ENCODE measurements at places on chromosomes 16 and 17.

- DNase-seq: no peak
Measured at GRCh38 chr16:31138621-31139578, 3.4 kb upstream of the PRSS8 start.

DNA sequence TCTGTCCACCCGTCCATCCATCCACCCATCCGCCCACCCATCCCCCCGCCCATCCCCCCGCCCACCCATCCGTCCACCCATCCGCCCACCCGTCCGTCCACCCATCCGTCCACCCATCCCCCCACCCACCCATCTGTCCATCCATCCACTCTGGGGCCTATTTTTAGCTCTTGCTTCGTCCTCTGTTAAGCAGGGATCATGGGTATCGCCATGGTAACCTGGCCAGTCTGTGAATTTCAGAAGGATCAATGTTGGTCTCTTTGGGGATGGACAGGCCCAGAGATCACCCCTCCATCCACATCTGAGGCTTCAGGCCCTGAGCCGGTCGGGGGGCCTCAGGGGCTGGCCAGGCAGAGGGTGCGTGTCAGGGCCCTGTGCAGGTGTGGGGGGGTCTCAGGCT is 15.2 kb upstream of the DPEP1 start:
- DNase-seq: no peak

DNA sequence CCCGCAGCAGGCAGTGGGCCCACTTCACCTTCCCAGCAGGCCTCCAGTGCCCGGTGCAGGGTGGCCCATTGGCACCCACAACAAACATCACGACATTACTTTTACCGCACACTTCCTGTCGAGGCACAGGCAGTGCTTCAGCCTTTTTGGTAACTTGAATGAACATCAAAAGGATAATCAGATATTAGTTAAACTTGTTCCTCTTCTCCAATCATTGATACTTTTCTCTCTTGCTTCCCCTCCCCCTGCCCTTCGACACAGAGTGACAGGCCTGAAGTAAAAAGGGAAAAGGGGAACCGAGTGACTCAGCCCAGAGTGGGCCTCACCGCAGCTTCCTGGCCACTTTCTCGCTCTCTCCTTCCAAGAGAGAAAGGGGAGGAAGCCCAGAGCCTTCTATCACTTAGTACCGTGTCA is 507.0 kb downstream of the MAF start:
- DNase-seq: peak; percentile 5

DNA sequence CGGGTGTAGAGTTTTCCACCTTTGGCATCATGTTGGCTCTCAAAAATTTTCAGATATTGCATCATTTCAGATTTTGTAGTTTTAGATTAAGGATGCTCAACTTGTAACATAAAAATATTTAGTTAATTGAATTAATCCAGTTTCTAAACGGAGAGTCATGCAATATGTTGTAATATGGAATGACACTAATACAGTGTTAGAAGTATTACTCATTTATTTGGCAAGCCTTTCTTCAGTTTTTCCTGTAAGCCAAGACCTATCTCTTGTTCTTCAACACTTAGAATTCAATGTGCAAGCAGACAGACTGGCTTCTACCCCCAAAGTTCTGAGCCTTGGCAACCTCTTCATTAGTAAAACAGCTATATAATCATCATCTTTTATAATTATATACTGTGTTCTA is 985.0 kb upstream of the GOT2 start:
- DNase-seq: no peak

GRCh38 chr17:31696184-31696602 is 162.9 kb downstream of the COPRS start:
- DNase-seq: no peak

DNA sequence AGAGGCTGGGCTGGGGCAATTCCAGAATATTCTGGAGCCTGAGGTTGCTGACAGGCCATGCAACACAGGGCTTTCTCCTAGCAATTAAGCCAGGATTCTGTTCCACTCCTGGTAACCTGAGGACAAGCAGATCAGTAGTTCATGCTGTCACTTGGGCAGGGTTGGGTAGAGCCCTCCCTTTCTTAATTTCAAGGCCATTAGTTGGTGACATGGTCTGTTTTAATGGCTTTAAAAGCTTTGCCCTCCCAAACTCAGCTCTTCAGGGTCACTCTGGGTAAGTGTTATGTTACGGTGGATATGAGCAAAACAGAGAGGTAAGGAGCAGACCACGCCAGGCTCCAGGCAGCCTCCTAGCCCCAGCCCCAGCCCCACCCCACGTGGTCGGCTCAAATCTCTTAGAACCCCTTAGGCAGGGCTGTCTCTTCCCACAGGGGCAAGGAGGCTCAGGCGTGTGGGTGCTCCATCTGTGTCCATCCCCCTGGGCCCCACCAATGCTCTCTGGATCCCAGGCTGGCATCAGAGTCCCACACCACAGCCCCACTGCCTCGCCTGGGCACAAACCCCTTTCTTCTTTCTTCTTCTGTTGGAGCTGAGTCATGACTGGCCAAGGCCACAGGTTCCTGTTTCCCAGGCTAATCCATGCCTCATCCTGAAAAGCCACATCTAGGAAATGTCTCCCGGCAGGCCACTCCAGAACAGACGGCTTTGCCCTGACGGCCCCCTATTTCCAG is 27.5 kb downstream of the CEP295NL start:
- no peak for DNase-seq

DNA sequence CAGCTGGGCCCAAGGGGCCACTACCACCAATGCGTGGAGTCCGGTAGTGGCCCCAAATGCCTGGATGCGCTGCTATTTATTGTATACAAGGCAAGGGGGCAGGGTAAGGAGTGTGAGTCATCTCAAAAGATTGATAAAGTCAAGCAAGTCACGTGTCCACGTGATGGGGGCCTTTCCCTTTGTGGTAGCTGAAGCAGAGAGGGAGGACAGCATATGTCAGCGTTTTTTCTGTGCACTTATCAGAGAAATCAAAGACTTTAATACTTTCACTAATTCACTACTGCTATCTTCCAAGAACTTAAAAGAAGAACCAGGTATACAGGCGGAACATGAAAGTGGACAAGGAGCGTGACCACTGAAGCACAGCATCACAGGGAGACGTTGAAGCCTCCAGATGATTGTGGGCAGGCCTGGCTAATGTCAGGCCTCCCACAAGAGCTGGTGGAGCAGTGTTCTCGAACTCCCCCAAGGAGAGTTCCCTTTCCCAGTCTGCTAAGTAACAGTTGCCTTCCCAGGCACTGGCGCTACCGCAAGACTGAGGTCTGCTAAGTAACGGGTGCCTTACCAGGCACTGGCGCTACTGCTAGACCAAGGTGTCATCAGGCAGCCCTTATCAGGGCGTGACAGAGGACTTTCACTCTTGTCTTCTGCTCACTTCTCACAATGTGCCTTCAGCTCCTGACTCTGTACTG is 10.8 kb upstream of the ASB16 start:
- peak; percentile 21 for DNase-seq

DNA sequence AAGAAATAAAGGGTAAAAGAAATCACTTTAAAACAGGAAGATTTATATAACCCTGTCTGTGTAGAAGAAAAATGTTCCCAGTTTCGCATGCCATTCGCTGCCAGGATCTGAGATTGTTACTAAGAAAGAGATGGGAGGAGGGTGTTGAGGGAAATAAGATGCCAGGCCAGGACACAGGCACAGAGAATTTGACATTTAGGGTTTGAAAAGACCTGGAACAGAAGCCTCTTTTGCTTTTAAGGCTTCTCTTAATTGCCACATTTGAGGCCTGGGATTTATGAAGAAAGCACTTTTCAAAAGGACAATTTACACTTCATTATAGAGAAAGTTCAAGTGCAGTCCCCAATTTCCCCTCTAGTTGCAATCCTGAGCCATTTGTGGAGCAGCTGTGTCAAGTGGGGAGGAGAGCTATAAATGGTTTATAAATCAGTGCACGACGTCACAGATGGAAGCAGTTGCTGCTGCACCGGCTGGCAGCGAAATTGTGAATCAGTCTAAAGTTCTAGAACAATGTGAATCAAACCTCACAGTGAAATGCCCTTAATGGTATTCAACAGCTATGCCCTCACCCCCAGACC is 26.5 kb upstream of the C16orf87 start:
- DNase-seq: no peak

DNA sequence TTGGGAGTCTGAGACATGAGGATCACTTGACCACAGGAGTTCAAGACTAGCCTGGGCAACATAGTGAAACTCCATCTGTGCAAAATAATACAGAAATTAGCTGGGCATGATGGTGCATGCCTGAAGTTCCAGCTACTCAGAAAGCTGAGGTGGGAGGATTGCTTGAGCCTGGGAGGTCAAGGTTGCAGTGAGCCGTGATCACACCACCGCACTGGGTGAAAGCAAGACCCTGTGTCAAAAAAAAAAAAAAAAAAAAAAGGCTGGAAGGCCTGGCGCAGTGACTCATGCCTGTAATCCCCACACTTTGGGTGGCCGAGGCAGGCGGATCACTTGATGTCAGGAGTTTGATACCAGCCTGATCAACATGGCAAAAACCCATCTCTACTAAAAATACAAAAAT is 8.1 kb downstream of the UBN1 start:
- DNase-seq: no peak

- no peak for DNase-seq
Measured at GRCh38 chr16:50025537-50025931, 509 bp downstream of the CNEP1R1 start.

DNA sequence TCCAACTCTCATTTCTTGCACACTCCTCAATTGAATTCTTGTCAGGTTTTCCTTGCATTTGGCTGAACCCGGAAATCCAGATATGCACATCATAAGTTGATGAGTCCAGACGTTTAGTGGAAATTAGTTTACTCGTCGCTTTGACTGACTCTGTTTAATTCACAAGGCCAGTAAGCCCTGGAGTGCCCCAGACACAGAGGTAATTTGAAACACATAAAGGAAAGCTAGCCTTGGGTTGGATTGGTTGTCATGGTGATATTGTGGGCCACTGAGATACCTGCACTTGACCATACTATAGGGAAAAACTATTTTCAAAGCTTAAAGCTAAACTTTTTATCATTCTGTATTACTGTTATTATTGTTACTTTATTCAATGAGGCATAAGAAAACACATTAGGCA is 178.3 kb upstream of the CA10 start:
- DNase-seq: no peak

DNA sequence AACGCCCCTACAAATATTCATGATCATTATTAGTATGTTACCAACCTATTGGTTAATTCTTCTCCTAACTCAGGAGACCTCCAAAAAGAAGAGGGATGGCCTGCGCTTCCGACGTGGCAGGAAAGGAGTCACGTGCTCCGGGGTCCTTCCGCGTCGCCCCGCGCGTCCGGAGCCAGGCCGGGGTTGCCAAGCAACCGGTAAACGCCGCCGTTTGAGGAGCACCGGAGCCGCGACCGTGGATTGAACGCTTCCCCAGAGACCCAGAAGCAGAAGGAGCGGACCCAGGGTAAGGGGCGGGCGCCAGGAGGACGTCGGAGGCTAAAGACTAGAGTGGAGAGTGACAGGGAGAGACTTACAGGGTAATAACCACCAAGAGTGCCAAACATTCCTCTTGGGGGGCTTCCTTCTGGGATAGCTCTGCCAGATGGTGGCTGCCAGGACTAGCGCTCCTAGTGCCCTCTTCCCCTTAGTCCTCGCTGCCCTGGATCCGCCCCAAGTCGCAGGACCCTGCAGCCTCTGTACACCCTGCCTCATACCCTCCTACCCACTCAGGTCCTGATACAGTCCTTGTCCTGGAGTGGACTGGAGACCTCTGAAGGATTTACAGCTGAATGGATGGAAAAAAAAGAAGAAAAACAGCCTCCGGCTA is at the start of gene DNAI2:
DNAI2 (plus strand) TSS at position 175 of the 649 bp plus-strand sequence. CDS start 7,584 bp downstream, outside the sequence.
- no peak for DNase-seq

GRCh38 chr16:46427340-46428107 is 193.7 kb downstream of the SHCBP1 start:
- DNase-seq: no peak

GRCh38 chr17:9239246-9239792 is 218.0 kb downstream of the NTN1 start:
- DNase-seq: no peak

DNA sequence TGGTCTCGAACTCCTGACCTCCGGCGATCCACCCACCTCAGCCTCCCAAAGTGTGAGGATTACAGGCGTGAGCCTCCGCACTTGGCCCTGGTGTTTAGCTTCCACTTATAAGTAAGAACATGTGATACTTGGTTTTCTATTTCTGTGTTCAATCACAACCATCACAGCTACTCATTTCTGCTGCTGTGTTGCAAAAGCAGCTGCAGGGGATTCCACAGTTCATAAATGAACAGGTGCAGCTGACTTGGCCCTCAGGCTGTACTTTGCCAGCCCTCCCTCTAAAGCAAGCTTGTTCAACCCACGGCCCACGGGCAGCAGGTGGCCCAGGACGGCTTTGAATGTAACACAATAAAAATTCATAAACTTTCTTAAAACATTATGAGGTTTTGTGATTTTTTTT is 79.2 kb downstream of the SLC39A11 start:
- DNase-seq: no peak

GRCh38 chr17:81859906-81860755 is at the start of gene P4HB:
Gene P4HB (minus strand): TSS chr17:81860535. CDS start chr17:81860471, 64 bp downstream.
- no peak for DNase-seq

DNA sequence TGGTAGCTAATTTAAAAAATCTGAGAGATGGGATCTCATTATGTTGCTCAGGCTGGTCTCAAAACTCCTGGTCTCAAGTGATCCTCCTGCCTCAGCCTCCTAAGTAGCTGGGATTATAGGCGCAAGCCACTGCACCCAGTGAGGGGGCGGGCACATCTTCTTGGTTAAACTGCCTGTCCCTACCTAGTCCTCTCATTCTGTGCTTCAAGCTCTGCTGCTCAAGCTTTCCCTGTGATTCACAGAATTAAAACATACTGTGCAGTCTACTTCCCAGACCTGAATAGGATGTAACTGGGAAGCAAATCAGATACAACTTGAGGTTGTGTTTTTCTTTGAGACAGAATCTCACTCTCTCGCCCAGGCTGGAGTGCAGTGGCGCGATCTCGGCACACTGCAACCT is 2.3 kb downstream of the MRPL38 start:
- no peak for DNase-seq

DNA sequence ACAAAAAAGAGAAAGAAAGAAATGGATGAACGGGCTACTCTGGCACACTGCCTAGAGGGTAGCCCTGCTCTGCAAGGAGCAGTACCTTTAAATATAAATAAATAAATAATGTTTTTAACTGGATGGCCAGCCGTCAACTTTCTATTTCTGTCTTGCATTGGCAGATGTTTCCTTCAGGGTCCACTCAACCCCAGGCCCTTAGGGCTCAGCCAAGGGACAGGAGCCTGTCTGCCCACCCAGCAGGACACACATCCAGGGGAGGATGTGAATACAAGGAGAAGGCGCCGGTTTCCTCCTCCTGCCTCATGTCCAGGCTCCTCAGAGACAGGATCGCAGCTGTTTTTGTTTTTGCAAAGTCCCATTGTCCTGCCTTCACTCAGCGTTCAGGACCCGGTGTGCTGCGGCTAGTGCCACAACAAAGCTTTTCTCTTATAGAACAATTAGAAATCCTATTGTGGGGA is 22.6 kb downstream of the TTYH2 start:
- DNase-seq: no peak

DNA sequence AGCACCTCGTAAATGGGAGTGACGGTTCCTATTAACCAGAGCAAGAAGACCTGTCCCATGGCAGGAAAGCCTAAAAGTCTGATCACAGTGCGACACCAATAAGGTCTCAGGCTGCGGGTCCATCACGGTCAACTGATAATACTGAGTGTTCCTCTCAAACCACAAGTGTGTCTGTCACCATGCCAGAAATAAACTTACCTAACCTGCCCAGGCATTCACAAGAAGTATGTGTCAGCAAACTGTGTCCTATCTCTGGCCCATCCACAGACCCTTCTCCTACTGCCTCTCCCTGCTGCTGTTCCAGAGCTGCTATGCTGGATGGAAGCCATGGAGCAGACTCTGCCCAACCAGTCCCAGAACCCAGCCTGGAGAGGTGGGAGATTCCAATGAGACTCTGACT is 73.5 kb downstream of the ZNF423 start:
- no peak for DNase-seq

- DNase-seq: no peak
Measured at GRCh38 chr17:5962371-5962770, 107.8 kb upstream of the WSCD1 start.
